Activated CD8-positive, alpha-beta memory T cell treated with anti-CD3 and anti-CD28 coated beads, Interleukin-2, amount 50 U/mL, for 4 hours (primary cell): ENCODE measurements at places on chromosomes 7 and 10.

DNA sequence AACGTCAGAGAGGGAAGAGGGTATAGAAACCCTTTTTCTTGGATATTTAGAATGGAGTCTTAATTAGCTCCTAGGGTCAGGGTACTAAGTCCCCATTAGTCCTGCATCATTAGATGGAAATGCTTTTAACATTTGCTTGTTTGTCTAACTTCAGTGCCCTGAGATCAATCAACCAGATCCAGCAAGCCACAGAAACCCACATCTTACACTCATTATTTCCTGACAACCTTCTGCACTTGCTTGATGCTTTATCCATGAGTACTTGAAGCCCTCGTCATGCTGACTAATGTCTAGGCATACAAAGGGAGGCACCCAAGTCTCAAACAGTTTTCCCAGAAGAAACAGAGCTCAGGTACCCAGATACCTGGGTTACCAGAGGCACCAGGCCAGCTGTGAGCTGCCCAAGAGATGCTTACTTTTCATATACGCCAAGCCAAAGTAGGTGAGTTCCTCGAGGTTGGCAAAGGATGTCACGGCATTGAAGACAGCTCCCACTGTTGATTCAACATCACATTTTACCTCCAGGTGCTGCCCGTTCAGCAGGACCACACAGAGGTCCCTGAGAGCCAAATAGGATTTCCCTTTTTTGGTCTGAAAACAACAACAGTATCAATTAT, 42.7 kb downstream of the FRMPD2 start:
- DNase-seq: no peak

GRCh38 chr7:127932496-127932895, 98.7 kb downstream of the LRRC4 start:
- no peak for DNase-seq

DNA sequence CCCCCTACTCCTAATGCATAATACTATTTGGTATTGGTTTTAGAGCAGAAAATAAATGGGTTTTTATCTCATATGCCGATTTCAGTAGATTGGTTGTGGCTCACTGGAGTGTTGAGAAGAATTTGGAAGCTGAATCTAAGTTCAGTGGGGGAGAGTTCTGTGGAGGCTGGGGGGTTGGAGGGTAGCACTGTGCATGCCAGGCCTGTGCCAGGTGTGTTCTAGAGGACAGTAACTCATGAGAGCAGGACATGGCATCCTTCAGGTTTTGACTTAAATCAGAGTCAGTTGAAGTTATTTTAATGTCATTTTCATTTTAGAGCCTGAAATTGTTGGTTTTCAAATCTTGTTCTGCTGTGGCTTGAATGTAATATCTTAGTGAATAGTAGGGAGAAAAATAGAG, 79.5 kb downstream of the EEPD1 start:
- DNase-seq: no peak

DNA sequence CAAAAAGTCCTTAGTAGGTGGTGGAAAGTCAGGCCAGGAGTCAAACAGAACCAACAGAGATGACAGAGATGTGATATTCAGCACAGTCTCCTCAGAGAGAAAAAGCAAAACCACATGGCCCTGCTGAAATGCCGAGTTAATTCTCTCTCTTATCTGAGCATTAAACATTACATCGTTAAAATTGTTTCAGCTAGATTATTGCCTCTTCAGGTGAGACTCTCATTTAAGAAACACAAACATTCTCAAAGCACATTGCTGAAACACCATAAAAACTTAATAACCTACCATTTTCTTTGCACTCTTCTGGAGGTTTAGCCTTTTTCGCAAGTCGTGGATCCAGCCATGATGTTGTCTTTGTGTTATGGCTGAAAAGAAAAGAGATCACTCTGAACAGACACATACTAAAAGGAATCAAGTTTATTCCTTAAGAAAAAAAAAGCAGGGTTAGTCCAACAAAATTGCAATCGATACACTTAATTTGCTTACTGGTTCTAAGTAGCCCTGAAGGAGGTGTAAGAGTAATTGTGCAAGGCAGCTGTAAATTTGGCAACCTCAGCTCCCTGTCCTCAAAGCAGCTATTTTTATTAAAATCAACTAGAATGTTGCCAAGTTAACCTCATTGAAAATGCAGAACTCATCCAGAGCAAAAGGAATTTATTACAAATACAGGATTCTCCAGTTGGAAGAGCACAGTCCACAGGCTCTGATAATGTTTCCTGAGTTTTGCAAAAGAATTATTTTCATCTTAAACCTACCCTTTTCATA, 691.1 kb downstream of the PHTF2 start:
- no peak for DNase-seq

- DNase-seq: no peak
Measured at GRCh38 chr7:148172920-148173319, 417.6 kb upstream of the C7orf33 start.

DNA sequence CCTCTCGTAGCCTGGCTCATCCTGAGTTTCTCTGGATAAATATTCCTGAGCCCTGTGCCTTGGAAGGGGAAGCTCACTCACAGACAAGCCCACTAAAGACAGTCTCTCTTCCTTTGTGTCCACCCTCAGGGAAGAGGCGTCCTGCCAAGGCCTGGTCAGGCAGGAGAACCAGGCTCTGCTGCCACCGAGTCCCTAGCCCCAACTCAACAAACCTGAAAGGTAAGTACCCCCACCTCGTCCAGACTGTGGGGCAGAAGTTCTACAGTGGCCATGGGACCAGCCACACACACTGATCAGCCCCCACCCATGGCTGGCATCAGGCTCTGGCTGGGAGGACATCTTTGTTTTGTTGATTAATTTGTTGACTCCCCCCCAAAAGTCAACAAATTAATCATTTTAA, 2.8 kb downstream of the GPR15LG start:
- DNase-seq: no peak

- DNase-seq: no peak
Measured at GRCh38 chr7:96277921-96278320, 44.0 kb downstream of the SLC25A13 start.

DNA sequence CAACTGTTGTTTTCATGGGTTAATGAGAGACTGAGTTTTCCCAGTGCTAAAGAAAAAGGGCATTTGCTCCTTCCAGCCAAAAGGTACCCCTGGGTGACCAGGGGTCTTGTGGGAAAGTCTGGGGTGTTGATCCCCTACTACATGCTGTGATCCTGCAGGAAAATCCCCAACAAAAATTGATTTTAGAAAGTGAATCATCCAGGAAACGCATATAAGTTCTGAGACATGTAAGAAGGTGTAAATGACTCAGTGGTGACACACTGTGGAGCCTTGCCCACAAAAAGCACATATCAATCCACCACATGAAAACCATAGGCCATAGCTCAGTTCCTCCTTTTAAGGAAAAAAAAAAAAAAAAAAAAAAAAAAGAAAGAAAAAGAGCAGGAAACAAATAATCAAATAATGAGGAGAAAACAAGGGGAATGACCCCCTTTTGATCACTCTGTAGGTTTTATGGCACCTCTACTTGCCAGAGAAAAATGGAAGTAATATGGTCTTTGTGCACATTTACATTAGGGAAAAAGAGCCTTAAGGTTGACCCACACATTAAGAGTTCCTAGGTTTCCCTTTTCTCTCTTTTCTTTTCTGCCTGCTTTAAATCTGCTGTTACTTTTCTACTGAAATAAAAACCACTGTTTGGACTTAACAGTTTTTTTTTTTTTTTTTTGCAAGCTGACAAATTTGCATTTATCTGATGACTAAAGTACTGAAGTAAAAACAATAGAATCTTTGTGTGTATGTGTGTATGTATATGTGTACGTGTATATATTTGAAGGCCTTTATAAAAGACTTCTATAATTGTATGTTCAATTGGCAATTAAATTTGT, 386.0 kb downstream of the KIF20B start:
- DNase-seq: no peak

GRCh38 chr7:67788669-67789068, 792.0 kb downstream of the TYW1 start:
- no peak for DNase-seq

- DNase-seq: no peak
Measured at GRCh38 chr7:112386619-112387018, 63.6 kb upstream of the IFRD1 start.

DNA sequence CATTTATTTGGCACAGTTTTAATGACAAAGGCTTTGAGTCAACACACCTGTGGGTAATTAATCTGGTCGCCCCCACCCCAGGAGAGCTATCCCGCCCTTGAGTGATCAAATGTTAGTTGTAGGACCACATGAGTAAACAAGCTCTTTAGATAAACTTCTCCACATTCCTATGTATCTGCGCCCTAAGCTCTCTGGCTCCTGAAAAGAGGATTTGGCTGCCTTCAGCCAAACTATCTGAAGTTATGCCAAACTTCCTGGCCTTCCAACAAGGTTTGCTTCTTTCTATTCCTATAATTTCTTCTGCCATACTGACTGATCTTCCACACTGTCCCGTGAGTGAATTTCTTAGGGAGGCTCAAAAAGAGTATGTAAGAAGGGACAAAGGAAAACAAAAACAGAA, 134.2 kb downstream of the RALA start:
- no peak for DNase-seq

GRCh38 chr10:55966101-55966500, 395.0 kb downstream of the ZWINT start:
- DNase-seq: no peak

DNA sequence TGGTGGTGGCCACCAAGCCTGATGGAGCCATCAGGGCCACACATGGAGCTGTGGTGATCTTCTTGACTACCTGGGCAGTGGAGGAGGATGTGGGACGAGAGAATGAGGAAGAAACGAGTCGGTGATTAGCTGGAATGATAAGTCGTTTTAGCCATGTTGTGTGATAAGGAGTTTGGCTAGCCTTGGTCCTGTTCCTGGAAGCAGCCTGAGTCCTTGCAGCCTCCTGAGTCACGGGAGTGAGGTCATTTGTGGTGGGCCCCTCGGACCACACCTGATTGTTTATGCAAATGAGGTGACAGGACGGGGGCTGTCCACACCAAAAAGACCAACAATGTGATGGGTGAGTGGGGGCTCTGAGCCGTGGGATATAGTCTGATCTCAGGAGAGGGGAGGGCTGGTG, 554.4 kb downstream of the PTPRN2 start:
- no peak for DNase-seq

GRCh38 chr7:50782375-50783208, at the start of gene GRB10:
Gene GRB10 (minus strand): TSS chr7:50782896. CDS start chr7:50732322, 50,574 bp downstream.
- no peak for DNase-seq

DNA sequence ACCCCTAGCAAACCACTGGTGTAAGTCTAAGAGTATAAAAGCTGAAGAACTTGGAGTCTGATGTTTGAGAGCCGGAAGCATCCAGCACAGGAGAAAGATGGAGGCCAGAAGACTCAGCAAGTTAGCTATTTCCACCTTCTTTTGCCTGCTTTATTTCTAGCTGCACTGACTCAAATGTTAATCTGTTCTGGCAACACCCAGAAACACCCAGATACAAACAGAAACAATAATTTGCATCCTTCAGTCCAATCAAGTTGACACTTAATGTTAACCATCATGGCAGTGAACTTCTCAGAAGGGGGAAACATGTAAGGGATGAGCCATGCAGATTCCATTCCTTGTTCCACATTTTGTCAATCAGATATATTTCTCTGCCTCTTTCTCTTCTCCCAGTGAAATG, 101.8 kb upstream of the FERD3L start:
- no peak for DNase-seq
